Posterior vena cava (tissue), 2 donors: ENCODE measurements at places on chromosomes 5 and 9. TPM values are rescaled to one million over a fixed set of nuclear protein-coding genes. Genes with fewer than 3 reads are reported as not detected.

DNA sequence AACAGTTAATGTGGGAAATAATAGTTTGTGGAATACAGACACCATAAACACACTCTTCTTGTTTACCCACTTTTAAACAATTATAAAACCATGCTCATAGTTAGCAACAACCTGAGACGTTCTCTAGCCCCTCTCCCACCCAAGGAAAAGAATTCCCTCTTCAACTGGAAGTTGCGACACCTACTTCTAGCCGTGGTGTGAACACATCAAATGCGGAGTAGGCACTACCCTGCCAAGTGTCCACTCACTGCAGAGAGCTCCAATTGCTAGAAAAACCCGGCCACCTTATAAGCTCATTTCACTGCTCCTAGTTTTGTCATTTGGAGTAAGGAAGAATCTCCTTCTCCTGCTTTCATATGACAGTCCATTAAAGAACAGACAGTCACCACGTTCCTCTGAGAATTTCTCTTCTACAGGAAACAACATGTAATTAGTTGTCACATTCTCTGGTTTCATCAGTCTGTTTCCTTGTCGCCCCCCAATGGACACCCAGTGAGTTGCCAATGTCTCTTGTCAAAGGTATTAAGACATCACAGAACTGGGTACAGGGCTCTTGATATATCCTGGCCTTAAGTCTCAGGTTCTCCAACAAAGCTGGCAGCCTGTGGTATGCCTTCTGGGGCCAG is 47.3 kb downstream of the PRLR start:
- no peak for DNase-seq

DNA sequence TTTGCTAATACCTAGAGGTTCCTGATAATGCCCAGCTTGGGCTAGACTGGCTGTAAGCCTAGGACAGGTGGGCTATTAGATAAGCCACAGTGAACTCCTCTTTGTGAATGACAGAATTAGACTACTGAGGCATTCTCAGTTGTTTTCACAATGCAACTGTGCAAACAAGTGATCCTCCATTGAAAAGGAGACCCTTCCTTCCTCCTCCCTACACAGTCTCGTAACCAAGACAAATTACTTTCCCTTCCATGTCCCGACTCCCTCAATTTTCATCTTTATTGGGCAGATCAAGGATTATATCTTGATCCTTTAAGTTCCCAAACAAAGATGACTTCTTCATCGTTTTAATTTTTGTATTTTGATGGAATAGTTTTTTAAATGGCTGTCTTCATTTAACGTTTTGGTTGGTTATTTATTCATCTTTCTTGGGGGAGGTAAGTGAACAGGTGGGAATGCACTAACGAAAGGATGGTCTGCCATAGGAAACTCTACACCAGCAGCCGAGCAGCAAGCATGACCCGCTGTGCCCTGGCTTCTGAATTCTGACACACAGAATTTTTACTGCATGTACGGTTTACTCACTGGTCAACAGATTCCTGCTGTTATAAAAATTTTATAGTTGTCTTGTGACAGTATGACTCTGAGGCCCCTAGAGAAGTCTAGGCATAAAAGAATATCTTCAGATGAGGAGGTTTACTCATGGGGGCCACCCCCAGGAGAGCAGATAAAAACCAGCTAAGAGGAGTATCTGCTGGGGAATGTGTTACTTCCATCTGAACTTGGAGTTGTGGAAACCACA is 137.5 kb upstream of the TUT7 start:
- DNase-seq = no peak

- no peak for DNase-seq
These were observed 167.2 kb downstream of the XRCC4 start for GRCh38 chr5:83244516-83244915.

GRCh38 chr5:136717917-136718316 is 352.6 kb upstream of the TRPC7 start:
- no peak for DNase-seq

GRCh38 chr5:151597749-151598148 is 6.6 kb upstream of the FAT2 start:
- no peak for DNase-seq

GRCh38 chr5:10317825-10318682 is 10.4 kb upstream of the CMBL start:
- DNase-seq = peak; percentile 35

- no peak for DNase-seq
These were observed 1.8 kb upstream of the TMEM250 start for GRCh38 chr9:136120438-136120844.

GRCh38 chr9:111598733-111599091 is 735 bp downstream of the PTGR1 start:
- DNase-seq = peak; percentile 82

- DNase-seq = no peak
These were observed 6.2 kb downstream of the ADAMTSL2 start for GRCh38 chr9:133540698-133541025.

GRCh38 chr5:126234563-126235195 is 188.5 kb upstream of the GRAMD2B start:
- no peak for DNase-seq

DNA sequence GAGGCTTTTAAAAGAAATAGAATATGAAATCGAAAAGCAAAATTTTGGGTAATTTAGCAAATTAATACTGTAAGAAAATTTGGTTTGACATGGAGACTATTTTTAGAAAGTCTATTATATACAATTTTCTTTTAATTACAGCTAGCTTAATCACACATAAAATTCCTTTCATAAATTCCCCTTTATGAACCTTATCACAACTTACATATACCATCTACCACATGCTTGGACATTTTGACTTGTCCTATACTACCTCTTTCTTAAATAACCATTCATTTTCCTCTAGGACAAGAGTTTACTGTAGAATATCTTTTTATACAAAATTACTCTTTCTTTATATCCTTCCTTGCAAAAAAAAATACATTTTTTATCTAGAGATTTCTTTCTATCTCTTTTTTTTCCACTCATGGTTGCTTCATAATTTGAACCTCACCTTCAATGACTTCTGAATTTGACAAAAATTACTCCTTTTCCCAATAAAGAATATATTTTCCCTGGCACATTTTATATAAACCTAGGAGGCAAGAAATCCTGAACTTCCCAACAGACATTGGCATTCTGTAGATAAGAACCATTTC is 34.0 kb upstream of the SYK start:
- no peak for DNase-seq

DNA sequence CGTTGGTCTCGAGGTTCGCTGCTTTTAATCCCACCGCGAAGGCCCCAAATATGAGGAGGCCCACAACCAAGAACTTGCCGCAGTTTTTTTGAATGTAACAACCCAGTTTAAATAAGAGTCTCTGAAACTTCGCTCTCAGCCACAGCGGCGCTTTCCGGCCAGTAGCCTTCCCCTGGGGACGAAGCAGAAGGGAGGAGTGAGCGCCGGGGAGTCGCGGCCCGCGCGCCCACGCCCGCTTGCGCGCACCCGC is 10.4 kb downstream of the PTCH1 start:
- DNase-seq = no peak

GRCh38 chr5:33824516-33825195 is 67.1 kb downstream of the ADAMTS12 start:
- DNase-seq = no peak

- no peak for DNase-seq
These were observed 97.4 kb upstream of the IL6ST start for GRCh38 chr5:56092115-56092514.

- DNase-seq = peak; percentile 73
These were observed 31.1 kb downstream of the MORN5 start for GRCh38 chr9:122190597-122191381.

DNA sequence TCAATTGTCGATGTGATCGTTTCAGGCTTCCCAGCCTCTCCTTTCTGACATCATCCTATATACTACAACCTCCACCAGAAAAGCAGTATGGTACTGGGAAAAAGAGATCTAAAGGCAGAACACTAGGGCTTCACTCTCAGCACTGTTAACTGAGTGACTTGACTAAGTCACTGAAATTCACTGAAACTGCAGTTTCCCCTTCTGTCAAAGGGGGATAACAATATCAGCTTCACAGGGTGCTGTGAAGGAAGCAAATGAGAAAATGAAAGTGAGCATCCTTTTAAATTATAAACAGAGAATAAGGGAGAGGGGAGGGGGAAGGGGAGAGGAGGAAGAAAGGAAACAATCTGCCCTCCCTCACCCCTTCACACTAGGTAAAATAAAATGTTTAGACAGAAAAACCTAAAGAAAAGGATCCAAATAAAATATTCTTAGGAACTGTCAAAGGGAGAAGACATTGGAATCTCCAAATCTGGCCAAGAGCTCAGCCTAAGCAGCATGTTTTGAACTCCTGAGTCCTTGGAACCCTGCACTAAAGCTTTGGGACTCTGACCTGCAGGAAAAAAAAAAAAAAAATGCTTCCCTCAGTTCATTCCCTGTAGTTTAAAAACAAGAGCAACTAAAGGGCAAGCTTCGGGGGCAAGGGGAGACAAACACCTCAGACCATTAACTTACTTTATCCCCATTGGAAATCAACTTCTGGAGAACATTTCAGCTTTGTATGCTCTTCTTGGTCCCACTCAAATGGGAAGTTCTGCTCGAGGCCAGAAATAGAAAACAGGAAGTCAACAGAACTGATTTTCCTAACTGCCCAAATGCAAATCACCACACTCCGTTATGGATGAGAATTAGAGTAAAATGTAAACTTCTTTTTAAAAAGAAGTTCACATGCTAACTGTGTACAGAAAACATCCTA is 178.3 kb downstream of the DEPDC1B start:
- no peak for DNase-seq

DNA sequence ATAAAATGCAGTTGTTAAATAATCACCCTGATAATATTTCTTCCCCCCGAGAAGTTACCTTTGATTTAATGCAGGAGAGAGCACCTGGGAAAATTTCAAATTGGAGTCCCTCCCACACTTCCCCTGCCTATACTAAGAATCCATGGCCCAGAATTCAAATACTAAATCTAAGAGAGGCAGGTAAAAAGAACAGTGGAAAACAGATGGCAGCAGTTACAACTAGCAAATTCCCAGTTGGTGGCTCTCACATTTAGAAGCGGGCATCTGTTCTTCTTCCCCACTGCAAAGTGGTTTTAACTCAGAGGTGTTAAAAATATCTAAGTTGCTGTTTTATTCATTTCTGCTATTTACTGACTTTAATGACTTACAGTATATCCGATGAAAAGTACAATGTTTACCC is 210.4 kb upstream of the ELAVL2 start:
- DNase-seq = no peak

- DNase-seq = no peak
These were observed 20.2 kb upstream of the SPDL1 start for GRCh38 chr5:169563369-169563768.

- DNase-seq = no peak
These were observed 58.5 kb upstream of the EIF4EBP3 start for GRCh38 chr5:140488914-140489313.

DNA sequence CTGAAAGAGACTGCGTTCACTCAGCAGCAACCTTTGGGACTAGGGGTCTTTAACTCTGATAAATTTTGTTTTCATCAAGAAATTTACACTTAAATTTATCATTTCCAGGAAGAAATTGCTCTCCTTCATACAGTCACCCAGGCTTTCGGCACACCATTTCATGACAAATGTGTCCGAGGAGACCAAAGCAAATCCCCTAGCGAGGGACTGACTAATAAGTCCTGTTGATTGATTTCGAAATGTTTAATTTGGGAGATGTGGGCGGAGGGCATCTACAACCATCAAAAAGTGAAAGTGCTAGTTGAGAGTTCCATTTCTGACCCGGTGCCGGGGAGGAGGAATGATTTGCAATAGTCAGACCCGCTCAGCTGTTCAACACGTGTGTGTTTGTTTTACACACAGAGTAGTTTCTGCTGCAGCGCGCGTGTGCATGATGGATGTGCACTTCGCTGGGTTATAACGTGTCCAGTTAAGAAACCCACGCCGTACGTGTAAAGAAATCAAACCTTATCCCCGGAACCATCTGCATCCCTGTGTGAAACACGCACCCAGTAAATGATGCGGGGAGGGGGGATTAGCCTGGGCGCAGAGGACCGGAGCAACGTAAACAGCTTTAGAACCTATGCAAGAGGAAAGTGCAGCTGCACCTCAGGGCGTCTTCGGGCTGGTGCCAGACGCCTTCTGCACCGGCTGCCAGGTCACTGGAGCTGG is 845 bp upstream of the NR4A3 start:
- peak; percentile 91 for DNase-seq

GRCh38 chr9:84136119-84136868 is 155.7 kb downstream of the RMI1 start:
- no peak for DNase-seq

- DNase-seq = no peak
These were observed 543.1 kb upstream of the RIOK2 start for GRCh38 chr5:97726106-97726505.

- no peak for DNase-seq
These were observed 79.4 kb downstream of the PALM2AKAP2 start for GRCh38 chr9:109859447-109859846.

DNA sequence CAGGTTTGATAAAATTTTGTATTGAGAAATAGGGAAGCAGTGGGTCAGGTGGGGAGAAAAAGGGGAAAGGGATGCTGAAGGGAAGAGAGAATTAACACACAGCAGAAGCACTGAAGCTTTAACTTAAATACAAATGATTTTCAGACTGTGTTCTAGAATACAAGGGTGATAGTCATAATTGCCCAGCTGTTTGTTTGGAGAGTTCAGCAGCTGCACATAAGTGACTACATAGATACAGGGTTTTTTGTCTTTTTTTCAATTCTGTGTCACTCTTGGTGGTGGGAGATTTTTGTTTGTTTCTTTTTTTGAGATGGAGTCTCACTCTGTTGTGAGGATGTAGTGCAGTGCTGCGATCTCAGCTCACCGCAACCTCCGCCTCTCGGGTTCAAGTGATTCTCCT is 590.4 kb upstream of the SEMA6A start:
- no peak for DNase-seq

GRCh38 chr5:140159014-140159927 is 15.7 kb upstream of the CYSTM1 start:
- no peak for DNase-seq

- no peak for DNase-seq
These were observed 152.3 kb downstream of the HSD17B3 start for GRCh38 chr9:96149533-96150280.

ENTREP1 gene
- 6.5 TPM for total RNA-seq

ELOVL7 gene
- total RNA-seq = 2.7 TPM

EFCAB9 gene
- total RNA-seq = not detected

UTP15 gene
- 17.6 TPM for total RNA-seq

ESM1 gene
- total RNA-seq = not detected

VLDLR gene
- total RNA-seq = 39.5 TPM
